Activated CD8-positive, alpha-beta memory T cell treated with anti-CD3 and anti-CD28 coated beads for 48 hours (primary cell): ENCODE measurements at places on chromosomes 7 and 10.

- no peak for DNase-seq
Measured at GRCh38 chr10:30207485-30208052, 141.5 kb downstream of the MTPAP start.

GRCh38 chr10:123755061-123755460, 88.9 kb downstream of the GPR26 start:
- DNase-seq = no peak

DNA sequence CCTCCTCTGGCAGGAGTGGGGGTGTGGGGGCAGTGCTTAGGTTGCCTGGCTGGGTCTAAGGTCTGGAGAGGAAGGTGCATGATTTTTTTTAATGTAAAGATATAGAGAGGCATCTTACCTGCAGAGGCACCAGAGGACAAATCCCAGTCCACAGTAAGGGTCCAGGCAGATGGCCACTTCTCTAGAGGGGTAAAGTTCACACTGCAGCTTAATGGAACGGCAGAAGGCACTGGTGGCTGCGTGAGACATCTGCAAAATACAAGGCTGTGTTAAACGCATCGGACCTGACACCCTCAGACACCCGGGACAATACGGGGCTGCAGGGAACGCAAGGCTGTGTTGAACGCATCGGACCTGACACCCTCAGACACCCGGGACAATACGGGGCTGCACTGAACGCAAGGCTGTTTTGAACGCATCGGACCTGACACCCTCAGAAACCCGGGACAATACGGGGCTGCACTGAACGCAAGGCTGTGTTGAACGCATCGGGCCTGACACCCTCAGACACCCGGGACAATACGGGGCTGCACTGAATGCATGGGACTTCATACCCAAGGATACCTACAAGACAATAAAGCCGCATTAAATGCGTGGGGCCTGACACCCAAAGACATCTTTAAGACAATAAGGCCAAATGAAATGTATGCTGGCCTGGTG, 206.0 kb downstream of the ZMYND11 start:
- DNase-seq = no peak

DNA sequence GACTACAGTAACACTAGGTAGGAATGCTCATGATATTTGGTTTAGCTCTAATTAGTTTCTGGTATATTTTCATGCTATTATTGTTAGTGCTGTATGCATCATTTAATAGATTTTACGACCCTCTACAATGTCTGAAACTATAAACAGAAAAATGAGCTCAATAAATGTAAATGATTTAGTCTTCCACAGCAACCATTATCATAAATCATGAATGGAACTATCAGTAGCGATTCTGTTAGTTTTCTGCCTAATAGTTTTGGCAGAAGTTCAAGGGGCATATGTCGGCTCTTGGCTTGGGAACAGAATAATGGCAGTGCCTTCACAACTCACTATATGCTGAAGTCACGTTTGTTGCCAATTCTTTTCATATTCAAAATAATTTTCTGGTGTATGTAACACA, 494.8 kb downstream of the PARD3 start:
- no peak for DNase-seq

GRCh38 chr7:132226046-132226956, 350.0 kb downstream of the PLXNA4 start:
- no peak for DNase-seq
